ENCODE measurements at places on chromosomes 1 and 21.

DNA sequence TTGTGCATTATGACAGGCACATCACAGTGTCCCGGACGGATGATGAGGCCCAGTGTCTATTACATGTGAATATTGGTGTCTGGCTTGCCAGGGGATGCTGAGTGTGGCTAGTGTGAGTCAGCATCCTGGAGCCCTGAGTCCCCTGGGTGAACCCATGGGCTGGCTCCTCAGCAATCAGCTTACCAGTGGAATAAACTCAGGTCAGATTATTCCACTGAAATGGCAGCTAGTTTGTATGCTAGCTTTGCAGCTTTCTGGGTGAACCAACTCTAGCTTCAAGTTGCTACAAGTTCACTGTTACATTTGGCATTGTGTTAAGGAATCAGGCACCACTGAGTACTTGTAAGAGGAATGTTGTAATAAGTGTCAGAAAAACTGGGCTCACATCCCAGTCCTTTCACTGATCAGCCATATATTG lies 23.9 kb upstream of the RPTN start:
- DNase-seq = no peak

DNA sequence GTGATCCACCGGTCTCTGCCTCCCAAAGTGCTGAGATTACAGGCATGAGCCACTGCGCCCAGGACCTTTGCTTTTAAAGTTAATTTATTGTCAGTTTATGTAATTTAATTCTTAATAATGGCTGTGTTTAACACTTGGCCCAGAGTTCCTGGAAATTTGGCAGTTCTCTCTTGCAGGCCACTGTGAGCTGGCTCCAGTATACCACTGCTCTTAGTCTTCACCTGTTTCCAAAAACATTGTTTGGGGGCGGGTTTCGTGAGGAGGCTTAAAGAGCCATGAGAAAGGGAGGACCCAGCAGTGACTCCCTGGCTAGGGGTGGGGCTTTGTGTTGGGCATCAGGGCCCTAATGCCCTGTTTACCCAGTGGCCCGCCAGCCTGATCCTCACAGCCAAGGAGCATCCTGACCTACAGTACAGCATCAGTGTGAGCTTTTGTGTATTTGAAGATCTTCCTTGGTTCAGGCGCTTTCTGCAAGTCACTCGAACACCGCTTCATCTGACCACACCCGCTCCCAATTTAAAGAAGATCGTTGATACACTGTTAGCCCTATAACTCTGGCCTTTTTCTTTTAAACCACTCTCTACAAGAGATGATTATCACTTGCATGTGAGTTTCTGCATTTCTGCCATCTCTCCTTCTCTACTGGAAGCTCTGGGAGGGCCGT lies 12.0 kb upstream of the BGLAP start:
- no peak for DNase-seq

GRCh38 chr21:14285147-14285761 lies 69.3 kb downstream of the RBM11 start:
- DNase-seq = no peak

DNA sequence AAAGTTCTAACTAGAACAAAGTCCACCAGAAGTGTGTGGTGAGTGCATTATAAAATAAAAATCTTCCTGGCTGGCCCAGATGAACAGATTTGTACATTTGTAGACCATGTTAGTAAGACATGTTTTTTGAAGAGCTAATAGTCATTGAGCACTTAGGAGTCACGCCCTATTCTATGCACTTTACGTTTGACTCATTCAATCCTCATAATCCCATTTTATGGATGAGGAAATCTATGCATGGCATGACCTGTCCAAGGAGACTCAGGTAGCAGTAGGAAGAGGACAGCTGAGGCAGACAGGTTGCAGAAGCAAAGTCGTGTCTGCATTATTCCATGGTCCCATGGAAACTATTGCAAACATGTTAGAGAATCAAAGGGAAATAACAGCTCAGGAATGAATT lies 30.3 kb upstream of the LPAR3 start:
- DNase-seq = no peak

DNA sequence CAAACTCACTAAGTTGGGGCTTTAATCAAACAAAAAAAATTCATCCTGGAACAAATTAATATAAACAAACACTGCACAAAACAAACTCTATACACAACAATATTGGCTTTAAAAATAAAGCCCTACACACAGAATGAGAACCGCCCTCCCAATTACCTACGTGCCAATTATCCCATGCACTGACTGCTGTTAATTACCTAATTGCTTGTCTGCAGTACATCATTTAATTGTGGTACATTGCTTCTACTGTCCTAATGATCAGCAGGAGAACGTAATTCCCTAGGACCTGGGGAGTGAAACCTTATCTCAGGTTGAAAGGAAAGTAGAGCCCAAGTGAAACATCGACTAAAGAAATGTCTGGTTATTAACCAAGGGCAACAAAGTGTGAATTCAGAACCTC lies 364.5 kb downstream of the KCNH1 start:
- no peak for DNase-seq

DNA sequence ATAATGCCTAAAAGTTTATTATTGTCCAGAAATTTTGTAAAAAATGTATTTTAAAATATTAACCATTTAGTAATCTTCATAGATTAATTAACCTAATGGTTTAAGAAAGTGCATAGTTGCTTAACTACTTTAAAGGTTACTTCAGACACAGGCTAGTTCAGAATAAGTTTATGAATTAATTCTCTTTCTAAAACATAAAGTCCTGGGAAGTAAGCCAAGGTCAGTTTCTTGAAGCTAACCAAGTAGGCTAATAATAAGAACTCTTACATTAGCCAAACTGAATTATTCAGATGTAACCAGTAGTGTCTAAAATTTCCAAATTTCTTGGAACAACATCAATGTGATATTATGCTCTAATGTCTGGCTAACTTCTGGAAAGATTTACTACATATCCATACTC lies 790.4 kb downstream of the NCAM2 start:
- no peak for DNase-seq

GRCh38 chr1:201444792-201445191 lies 23.3 kb upstream of the TNNI1 start:
- no peak for DNase-seq

GRCh38 chr1:14738647-14739046 lies 140.2 kb downstream of the KAZN start:
- no peak for DNase-seq

DNA sequence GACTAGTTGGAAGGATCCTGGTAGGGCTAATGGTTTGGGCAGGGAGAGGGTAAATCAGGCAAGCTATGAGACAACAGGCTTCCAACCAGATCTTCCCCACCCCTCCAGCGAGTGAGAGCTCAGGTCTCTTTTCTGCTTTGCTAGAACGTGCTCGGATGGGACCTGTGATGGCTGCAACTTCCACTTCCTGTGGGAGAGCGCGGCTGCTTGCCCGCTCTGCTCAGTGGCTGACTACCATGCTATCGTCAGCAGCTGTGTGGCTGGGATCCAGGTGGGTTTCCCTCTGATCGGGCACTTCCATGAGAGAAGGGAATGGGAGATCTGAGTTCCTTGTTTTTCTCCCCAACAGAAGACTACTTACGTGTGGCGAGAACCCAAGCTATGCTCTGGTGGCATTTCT lies 14.0 kb upstream of the SARS1 start:
- no peak for DNase-seq

- no peak for DNase-seq
Measured at GRCh38 chr1:74584185-74584584, 71.8 kb upstream of the LRRC53 start.

- no peak for DNase-seq
Measured at GRCh38 chr1:114181356-114181755, 27.7 kb upstream of the SYT6 start.

DNA sequence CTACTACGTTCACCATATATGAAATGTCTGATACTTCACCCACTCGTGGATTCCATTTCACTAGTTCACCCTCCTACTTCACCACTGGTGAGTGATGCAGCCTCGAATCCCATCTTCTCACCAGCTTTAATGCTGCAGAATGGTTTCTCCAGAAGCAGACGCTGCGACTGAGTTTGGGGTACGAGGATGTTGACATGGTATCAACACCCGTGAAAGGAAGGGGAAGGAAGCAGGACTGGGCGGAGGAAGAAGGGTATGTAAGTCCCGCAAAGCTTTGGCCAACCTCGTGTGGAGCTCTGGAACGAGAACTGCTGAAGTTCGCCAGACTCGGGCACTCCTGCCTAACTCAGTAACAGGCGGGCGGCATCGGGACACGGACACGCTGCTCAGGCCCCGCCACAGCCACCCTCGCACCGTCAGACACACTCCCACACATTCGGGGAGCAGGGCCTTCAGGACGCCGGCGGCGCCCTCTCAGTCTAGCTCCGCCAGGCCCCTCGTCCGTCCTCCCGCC lies 833 bp upstream of the DIP2A start:
- DNase-seq = no peak

DNA sequence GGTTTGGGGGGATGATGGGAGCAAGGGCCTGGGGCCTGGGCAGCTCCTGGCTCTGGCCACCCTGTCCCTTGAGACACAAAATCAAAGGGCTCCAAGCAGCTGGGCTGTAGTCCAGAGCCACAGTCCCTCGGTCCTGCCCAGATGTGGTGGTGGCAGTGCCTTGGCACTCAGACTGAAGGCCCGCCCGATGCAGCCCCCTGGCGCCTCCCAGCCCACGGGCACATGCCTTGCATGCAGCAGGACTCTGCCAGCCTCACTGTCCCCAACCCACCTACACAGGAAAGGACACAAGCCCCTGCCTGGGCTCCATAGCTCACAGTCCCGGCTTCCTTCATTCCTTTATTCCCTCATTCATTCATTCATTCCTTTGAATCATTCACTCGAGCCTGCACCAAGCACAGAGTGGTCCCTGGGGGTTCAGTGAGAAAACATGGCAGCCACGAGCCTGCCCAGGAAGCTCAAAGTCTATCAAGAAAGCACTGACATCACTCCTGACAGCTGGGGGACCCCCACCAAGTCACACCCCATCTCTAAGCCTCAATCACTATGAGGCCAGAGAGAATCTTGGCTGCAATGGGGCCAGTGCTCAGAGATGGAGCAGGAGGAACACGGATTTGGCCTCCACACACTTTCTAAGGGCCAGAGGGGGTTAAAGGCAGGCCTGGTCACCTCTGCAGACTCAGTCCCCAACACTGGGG lies 5.8 kb downstream of the SDC3 start:
- DNase-seq = no peak

- no peak for DNase-seq
Measured at GRCh38 chr1:116260115-116260514, 112.9 kb upstream of the ATP1A1 start.

- no peak for DNase-seq
Measured at GRCh38 chr1:195933835-195934234, 674.4 kb downstream of the KCNT2 start.

DNA sequence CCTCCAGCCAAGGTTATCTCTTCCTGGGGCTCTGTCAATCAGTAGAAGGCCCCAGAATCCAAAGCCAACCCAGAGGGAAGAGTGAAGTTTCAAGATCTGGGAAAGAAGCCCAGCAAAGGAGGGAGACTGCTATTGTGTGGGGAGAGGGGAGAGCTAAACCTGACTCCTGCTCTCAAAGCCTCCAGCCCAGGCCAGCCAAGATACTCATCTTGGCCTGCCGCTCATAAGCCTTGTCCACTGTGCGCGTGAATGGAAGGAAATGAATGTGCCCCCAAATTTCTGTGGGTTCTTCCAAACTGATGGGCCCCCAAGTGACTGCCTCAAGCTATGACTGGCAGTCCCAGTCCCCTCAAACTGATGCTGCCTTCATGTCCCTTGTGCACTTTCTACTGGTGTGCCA lies 2.0 kb downstream of the PLXNA2 start:
- no peak for DNase-seq

GRCh38 chr1:161072751-161073449 lies 3.2 kb upstream of the ARHGAP30 start:
- DNase-seq = no peak

- no peak for DNase-seq
Measured at GRCh38 chr1:208497866-208498541, 253.8 kb upstream of the PLXNA2 start.

- no peak for DNase-seq
Measured at GRCh38 chr1:112508278-112509004, at the start of gene WNT2B. WNT2B (plus strand) TSS chr1:112508965; CDS start chr1:112509263, 298 bp downstream.
